ENCODE measurements at places on chromosomes 1 and 21.

- DNase-seq = no peak
Observed at GRCh38 chr1:93707956-93708355, 26.3 kb upstream of the BCAR3 start.

DNA sequence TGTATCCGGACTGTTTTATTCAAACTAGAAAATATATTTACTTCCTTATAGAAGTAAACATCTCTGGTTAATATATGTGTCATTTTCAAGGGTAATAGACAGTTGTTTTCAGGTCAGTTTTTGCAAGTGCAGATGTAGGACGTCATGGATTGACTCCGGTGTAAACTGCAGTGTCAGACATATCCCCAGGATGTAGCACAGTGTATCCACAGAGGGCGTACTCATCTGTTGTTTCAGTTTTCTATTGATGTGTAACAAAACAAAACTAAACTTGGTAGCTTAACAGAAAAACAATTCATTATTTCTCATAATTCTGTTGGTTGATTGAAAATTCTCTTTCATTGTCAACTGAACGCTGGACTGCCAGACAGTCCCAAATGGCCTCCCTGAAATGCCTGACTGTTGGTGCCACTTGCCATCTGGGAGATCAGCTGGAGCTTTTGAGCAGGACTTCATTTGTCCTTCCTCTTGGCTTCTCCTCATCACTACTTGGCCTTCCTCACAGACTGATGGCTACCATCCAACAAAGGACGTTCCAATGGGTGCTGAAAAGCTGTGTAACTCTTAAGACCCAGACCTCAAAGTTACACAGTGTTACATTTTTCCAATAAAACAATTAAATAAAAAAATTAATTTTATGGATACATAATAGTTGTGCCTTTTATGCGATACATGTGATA is 181.6 kb downstream of the NCAM2 start:
- DNase-seq = no peak

DNA sequence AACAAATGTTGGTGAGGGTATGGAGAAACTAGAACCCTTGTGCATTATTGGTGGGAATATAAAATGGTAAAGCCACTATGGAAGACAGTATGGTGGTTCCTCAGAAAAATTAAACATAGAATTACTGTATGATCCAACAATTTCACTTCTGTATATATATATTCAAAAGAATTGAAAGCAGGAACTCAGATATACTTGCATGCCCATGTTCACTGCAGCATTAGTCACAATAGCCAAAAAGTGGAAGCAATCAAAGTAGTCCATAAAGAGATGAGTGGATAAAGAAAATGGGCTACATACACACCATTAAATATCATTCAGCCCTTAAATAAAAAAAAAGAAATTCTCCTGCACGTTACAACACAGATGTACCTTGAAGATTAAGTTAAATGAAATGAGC is 34.1 kb downstream of the ABL2 start:
- DNase-seq = no peak

DNA sequence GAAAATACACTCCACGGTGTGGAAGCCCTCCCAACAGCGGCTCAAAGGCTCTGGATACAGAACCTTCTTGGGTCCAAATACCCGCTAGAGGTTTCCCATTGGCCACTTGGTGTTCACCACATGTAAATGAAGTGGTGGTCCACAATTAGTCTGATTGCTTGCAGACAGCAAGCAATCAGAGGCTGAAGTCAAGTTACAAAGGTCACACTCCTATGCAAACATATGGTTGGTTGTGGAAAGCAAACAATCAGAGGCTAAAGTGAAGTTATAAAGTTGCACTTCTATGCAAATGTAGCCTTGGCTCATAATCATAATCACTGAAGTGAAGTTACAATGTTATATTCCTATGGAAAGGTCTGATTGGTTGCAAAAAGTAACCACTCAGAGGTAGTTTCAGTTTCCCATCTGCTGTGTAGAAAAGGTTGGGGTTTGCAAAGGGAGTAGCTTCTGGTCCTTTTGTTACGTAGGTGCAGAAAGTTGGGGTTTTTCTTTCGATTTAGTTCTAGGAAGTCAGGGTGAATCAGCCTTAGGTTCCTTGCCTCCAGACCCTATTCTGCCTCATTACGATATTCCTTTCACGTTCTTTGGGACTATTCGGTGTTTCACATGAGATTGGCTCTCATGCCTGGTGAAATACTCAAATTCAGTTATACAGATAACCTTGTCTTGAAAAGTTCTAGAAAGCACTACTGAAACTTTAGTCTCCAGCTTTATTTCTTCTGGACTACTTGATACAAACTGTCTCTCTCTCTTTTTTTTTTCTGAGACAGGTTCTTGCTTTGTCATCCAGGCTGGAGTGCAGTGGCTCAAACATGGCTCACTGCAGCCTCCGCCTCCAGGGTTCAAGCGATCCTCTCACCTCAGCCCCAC is 36.7 kb upstream of the MTF2 start:
- peak; percentile 25 for DNase-seq

DNA sequence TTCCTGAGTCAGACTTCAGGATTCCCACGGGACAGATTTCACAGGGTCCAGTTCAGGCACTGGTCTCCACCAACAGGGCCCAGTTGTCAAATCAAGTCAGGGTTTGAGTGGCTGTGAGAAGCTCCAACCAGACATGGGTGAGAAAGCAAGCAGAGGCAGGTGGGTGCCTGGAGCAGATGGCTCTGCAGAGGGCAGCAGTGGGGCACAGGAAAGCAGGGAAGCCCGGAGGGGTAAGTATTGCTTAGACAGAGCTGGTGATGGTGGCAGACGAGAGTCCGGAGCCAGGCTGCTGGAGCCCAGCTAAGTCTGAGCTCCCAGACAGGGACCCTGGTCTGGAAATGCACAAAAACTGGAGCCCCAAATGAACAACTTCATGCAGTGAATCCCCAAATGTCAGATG is 40.4 kb downstream of the RIMS3 start:
- peak; percentile 32 for DNase-seq

DNA sequence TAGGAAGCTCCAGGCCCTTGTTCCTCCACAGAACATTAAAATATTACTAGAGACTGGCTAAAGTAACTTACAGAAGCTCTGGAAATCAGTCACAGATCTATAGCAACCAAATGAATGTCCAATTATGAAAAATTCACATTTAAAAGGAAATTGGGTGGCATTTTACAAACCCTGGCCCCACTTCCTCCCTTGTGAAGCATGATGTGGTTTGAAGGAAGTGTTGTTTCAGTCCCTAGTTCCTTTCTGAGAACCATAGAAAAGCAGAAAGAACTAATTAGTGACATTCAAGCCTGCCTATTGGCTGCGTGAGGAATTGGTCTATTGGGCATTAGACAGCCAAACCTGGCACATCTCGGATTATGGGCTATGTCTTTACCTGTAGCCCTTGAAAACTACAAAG is 649.7 kb upstream of the NEGR1 start:
- DNase-seq = no peak

GRCh38 chr1:180670681-180671080 is 38.9 kb downstream of the XPR1 start:
- no peak for DNase-seq

- DNase-seq = no peak
Observed at GRCh38 chr1:36446746-36447145, 3.5 kb downstream of the OSCP1 start.

GRCh38 chr1:40257313-40257687 is 736 bp upstream of the ZMPSTE24 start:
- DNase-seq = no peak

DNA sequence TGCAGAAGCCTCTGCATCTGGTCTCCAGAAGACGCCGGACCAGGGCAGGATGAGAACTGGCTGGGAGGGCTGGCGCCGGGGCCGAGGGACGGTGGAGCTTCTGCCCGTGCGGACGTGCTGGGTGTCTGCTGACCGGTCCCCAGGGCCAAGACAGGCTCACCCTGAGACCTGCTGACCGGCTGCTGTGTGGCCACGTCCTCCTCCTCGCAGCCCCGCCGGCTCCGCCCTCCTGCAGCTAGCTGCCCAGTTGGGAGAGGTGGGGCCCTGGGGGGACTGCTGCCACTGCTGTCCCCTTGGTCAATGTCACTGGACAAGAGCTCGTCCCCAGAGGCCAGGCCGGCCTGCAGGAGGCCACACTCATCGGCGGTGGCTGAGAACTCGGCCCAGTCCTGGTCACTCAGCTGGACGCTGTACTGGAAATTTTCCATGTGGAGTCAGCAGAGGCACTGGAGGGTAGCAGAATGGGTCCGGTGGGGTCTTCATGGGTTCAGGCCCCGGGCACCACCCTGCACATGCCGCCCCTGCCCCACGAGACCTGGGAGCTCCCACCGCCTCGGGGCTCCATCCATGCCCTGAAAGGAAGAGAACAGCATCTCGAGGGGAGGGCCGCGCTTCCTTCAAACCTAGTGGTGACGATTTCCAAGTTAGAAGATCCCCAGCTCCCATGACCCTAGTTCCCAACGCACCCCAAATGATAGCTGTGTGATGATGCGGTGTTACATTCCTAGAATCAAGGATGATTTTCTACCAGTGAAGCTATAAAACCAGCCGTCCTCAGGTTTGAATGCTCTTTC is 1.1 kb downstream of the PERM1 start:
- no peak for DNase-seq

- peak; percentile 51 for DNase-seq
Observed at GRCh38 chr1:66182551-66183178, 351.3 kb upstream of the SGIP1 start.

DNA sequence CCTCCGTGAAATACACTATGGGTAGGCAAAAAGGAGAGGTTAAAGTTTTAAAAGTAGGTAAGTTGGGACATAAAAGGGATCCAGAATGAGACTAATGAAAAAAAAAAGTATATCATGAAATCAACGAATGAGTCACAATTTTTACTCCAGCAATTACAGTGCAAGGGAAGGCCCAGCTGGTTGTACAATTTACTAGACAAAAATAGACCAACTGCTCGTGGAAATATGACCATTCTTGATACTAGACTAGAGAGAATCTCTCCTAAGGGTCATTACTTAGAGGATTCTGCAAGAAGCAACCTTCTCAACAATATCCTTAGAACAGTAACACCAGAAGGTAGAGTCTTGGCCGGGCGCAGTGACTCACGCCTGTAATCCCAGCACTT is 55.1 kb upstream of the EFHD2 start:
- peak; percentile 78 for DNase-seq

DNA sequence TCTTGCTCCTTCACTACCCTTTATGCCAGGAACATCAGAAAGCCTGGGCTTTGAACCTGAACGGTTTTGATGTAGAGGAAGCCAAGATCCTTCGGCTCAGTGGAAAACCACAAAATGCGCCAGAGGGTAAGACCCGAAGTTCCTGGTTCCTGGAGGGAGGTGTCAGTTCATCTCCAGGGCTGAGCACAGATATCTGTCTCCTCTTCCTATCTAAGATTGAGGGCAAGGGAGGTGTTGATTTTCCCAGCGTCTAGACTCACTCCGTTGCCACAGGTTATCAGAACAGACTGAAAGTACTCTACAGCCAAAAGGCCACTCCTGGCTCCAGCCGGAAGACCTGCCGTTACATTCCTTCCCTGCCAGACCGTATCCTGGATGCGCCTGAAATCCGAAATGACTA is 915 bp downstream of the CDC20 start:
- DNase-seq = peak; percentile 44

DNA sequence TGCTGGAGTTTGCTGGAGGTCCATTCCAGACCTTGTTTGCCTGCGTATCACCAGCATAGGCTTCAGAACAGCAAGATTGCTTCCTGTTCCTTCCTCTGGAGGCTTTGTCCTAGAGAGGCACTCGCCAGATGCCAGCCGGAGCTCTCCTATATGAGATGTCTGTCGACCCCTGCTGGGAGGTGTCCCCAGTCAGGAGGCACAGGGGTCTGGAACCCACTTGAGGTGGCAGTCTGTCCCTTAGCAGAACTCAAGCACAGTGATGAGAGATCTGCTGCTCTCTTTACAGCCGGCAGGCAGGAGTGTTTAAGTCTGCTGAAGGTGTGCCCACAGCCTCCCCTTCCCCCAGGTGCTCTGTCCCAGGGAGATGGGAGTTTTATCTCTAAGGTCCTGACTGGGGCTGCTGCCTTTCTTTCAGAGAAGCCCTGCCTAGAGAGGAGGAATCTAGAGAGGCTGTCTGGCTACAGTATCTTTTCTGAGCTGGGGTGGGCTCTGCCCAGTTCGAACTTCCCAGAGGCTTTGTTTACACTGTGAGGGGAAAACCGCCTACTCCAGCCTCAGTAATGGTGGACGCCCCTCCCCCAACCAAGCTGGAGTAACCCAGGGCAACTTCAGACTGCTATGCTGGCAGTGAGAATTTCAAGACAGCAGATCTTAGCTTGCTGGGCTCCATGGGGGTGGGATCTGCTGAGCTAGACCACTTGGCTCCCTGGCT is 205.0 kb downstream of the GPR52 start:
- no peak for DNase-seq

DNA sequence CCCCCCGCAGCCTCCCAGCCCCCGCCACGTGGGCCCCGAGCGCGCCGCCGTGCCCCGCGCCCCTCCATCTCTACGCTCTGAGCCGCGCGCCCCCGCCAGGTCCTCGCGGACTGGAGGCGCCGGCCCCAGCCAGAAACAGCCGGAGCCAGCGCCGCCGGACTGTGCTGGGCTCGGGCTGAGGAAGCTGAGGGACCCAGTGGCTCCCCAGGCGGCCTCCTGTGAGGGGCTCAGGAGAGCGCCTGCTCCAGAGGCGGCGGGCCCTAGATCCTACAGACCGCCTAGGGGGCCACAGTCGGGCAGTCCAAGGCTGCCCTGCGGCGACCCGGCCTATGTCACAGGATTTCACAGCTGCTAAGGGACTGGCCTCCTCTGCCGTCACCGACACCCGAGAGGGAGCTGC is 82.1 kb downstream of the NENF start:
- DNase-seq = no peak

- no peak for DNase-seq
Observed at GRCh38 chr1:112332176-112333150, 63.6 kb upstream of the CTTNBP2NL start.

- no peak for DNase-seq
Observed at GRCh38 chr1:113265196-113265595, 125.1 kb upstream of the MAGI3 start.
